ENCODE measurements at places on chromosomes 6 and 20. TPM values are rescaled to one million over a fixed set of nuclear protein-coding genes. Genes with fewer than 3 reads are reported as not detected.
A peak's percentile ranks its signal among the peaks of the same experiment; 100 is the strongest.

DNA sequence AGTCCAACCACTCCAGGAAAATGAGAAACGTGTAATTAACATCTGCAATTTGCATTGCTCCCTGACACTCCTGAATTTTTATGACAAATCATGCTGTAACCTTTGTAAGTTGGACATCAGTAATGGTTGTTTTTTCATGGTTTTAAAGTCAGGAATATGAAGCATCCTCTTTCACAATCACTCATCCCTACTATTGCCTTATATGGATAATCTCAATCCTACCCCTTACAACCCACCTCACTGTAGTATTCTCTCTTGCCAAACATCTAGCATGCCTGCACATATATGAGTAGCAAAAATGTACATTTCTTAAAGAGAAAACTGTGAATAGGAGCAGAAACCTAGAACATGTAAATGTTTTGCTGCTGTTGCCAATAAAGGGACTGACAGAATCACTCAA, 729.5 kb downstream of the KIF16B start:
- H3K27me3 ChIP-seq, result no peaks in the 10 kb centered on the region
- no peak overlapping the region for H3K4me3 ChIP-seq
- no peaks in the 10 kb centered on the region for H3K4me1 ChIP-seq
- DNase-seq, result no peak
- H3K36me3 ChIP-seq, result no peaks in the 10 kb centered on the region

DNA sequence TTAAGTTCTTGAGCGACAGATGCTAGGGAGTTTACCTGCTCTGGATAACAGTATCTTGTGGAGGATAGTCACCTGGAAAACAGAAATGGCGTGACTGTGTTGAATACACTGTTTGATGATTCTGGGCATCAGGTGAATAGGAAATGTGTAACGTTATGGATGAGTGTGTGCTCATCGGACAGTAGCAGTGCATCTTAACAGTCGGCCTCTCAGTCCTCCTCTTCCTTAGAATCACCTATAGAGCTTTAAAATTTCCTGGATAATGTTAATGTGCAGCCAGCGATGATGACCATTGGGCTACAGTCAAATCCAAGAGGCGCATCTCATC, 217.7 kb downstream of the OR2B2 start:
- peak overlapping the region; percentile 92 for H3K4me3 ChIP-seq
- no peak for DNase-seq
- no peaks in the 10 kb centered on the region for H3K36me3 ChIP-seq
- no peaks in the 10 kb centered on the region for H3K27me3 ChIP-seq
- peak overlapping the region; percentile 56 for H3K27ac ChIP-seq
- H3K4me1 ChIP-seq, result peaks cover 16% of the 10 kb centered on the region

DNA sequence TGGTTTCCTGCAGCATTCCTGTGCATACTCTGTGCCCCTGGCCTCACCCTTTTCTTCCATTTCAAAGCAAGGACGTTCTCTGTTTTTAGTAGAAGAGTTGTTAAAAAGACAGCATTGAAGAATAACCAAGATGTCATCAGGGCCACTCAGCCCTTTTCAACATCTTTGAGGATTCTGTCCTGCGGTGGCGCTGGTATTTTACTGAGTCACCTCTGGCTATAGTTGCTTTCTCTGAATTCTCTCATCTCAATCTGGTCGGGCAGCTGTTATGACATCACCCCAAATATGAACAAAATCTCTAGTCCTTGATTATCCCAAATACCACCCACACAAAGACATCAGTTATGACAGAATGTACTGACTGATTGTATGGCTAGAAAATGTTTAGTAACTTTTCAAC, 204.2 kb downstream of the GRIK2 start:
- H3K4me1 ChIP-seq, result no peaks in the 10 kb centered on the region
- no peak overlapping the region for H3K27ac ChIP-seq
- H3K36me3 ChIP-seq, result no peaks in the 10 kb centered on the region
- no peaks in the 10 kb centered on the region for H3K27me3 ChIP-seq

DNA sequence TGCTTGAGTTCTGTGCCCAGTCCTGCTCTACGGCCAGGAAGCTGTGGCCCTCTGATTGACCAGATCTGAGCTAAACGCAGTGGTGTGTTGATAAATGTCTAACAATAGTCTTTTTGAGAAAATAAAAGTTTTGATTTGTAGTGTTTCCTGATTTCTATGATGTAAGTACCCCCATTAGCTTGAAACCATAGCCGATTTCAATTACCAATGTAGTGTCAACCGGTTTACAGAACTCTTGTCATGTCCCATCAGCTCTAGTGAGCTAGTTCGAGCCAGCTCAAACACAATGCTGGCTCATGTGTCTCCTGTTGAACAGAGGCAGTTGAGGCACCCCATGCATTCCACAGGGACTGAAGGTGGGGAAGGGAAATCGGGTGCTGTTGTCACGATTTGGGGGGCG, 56.7 kb upstream of the ZMYND8 start:
- DNase-seq, result no peak
- H3K27ac ChIP-seq, result no peak overlapping the region
- no peak overlapping the region for H3K4me3 ChIP-seq
- no peaks in the 10 kb centered on the region for H3K36me3 ChIP-seq
- H3K4me1 ChIP-seq, result peaks cover 36% of the 10 kb centered on the region
- no peaks in the 10 kb centered on the region for H3K27me3 ChIP-seq

The DEFB124 gene
- polyA plus RNA-seq, result not detected

The IRF4 gene
- polyA plus RNA-seq, result 2.7 TPM

Data from CD4-positive, alpha-beta memory T cell (primary cell).